SJSA1 (cell line): ENCODE measurements at places on chromosomes 13 and 19. TPM values are rescaled to one million over a fixed set of nuclear protein-coding genes. Genes with fewer than 3 reads are reported as not detected.

- H3K4me3 ChIP-seq = no peak overlapping the region
- no peak overlapping the region for H3K27ac ChIP-seq
These were observed 25.4 kb upstream of the NANOS2 start for GRCh38 chr19:45939792-45940514.

DNA sequence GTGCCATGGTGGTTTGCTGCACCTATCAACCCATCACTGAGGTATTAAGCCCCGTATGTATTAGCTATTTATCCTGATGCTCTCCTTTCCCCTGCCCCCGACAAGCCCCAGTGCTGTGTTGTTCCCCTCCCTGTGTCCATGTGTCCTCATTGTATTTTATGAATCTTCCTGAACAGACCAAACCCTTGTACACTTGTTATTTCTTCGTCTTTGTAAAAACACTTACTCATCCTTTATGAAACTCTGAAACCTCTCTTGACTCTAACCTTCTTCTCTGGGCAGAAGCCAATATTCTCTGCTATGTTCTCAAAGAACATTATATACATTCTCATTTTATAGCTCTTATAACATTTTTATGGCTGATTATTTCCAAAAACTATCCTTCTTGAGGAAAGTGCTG is 746.9 kb downstream of the EFNB2 start:
- no peak for DNase-seq
- H3K36me3 ChIP-seq = no peaks in the 10 kb centered on the region
- H3K27me3 ChIP-seq = no peaks in the 10 kb centered on the region
- no peak overlapping the region for H3K27ac ChIP-seq

DNA sequence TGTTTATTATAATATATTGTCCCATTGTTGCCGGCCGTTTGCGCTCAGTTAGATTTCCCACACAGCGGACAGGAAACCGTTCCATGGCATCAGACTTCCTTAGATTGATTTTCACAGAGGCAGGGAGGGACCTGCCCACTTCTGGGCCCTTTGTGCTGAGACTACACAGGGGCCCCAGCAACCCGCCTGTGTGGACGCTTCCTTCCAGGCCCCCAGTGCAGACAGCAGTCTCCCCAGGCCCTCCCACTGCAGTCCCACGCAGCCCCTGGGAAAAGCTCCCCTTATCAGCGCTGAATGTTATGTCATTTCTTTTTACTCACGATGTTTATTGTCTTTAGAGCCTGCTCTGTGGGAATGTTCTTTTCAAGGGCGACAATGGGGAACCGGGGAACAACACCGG is 351.7 kb upstream of the ARGLU1 start:
- no peaks in the 10 kb centered on the region for H3K36me3 ChIP-seq
- H3K27me3 ChIP-seq = no peaks in the 10 kb centered on the region; the same call in 1 of the 2 replicates
- DNase-seq = no peak
- no peak overlapping the region for H3K4me3 ChIP-seq

Gene ATP8B3
- total RNA-seq = 2.7 and 3.8 TPM in 2 replicates

GRCh38 chr13:35475960-35476943 is at the start of gene MAB21L1:
Gene MAB21L1 (minus strand): TSS chr13:35476689. CDS start chr13:35476138, 551 bp downstream.
- H3K36me3 ChIP-seq = 0 out of 2 replicates have a peak, but pooled peaks cover 4% of the 10 kb centered on the region
- no peaks in the 10 kb centered on the region for H3K4me1 ChIP-seq
- peak; percentile 75 for DNase-seq
- peak within 1 kb of the TSS; percentile 53 for H3K4me3 ChIP-seq
- peak within 1 kb of the TSS; percentile 41 for H3K27ac ChIP-seq

DNA sequence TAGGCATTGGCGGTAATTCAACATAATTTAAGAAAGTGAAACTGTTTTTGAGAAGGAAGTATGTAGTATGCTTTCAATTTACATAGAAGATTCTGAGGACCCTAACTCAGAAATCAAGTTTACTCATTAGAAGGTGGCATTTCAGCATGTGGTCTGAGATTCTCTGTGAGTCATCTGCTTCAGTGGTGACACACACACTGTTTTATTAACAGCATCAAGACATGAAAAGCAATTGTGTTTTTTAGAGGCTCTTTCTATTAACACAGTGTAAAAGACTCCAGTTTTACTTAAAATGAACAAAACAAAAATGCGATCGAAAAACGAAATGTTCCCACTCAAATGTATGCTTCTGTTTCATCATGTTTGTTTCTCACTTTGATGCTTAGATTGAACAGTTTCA is 802.1 kb upstream of the SLITRK6 start:
- H3K27ac ChIP-seq = no peak overlapping the region
- H3K27me3 ChIP-seq = no peaks in the 10 kb centered on the region
- no peak for DNase-seq

Gene ZNF132
- total RNA-seq = 2.8 and 6.0 TPM in 2 replicates

DNA sequence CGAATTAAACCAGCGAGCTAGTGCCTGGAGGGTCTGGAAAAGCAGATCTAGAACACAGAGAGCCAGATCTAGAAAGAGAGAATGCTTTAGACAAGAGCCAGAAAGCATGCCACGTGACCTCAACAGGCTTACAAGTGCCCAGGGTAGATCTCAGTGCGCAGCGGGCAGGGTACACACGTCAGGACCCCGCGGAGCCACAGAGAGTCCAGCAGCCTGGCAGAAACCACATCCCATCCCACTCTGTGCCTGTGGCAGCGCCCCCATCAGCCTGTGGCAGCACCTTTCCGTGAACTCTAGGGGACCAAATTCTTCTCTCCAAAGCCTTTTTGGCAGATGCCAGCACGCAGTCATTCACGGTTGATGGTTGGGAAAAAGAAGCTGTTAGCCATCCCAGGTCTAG is 5.9 kb downstream of the ARHGEF1 start:
- no peak overlapping the region for H3K27ac ChIP-seq
- no peak for DNase-seq
- H3K36me3 ChIP-seq = peaks cover 56% of the 10 kb centered on the region
- no peaks in the 10 kb centered on the region for H3K27me3 ChIP-seq
- H3K4me3 ChIP-seq = no peak overlapping the region

- no peak for DNase-seq
- no peak overlapping the region for H3K4me3 ChIP-seq
- H3K4me1 ChIP-seq = no peaks in the 10 kb centered on the region
These were observed 10.2 kb upstream of the SUPT20H start for GRCh38 chr13:37069597-37070103.

GRCh38 chr13:29743201-29743786 is 107.1 kb downstream of the UBL3 start:
- peak overlapping the region; percentile 50 for H3K27ac ChIP-seq
- peaks cover 29% of the 10 kb centered on the region for H3K4me1 ChIP-seq
- H3K4me3 ChIP-seq = no peak overlapping the region
- H3K36me3 ChIP-seq = no peaks in the 10 kb centered on the region

Gene LSM7
- total RNA-seq = 218 and 270 TPM in 2 replicates

- no peak overlapping the region for H3K27ac ChIP-seq
- H3K4me1 ChIP-seq = peaks cover 19% of the 10 kb centered on the region
- H3K4me3 ChIP-seq = peak overlapping the region; percentile 91
These were observed 1.5 kb downstream of the TCF3 start for GRCh38 chr19:1650650-1651567.

- H3K36me3 ChIP-seq = no peaks in the 10 kb centered on the region
- peak overlapping the region; percentile 51 for H3K4me3 ChIP-seq
- no peaks in the 10 kb centered on the region; the same call in none of the 2 replicates for H3K27me3 ChIP-seq
- 0 out of 2 replicates have a peak overlapping the region, but pooled peaks have one; percentile 23 for H3K27ac ChIP-seq
- no peak for DNase-seq
These were observed 141 bp downstream of the TRPC4 start for GRCh38 chr13:37869506-37869755.

GRCh38 chr19:1590641-1591397 is 1.8 kb downstream of the MBD3 start:
- H3K36me3 ChIP-seq = peaks cover 40% of the 10 kb centered on the region
- no peaks in the 10 kb centered on the region for H3K27me3 ChIP-seq
- peak overlapping the region; percentile 89 for H3K4me3 ChIP-seq
- H3K27ac ChIP-seq = no peak overlapping the region

GRCh38 chr19:35693422-35693821 is 10.9 kb upstream of the ZBTB32 start:
- H3K27me3 ChIP-seq = 0 out of 2 replicates have a peak, but pooled peaks cover 2% of the 10 kb centered on the region
- no peak overlapping the region for H3K4me3 ChIP-seq
- no peaks in the 10 kb centered on the region for H3K36me3 ChIP-seq

DNA sequence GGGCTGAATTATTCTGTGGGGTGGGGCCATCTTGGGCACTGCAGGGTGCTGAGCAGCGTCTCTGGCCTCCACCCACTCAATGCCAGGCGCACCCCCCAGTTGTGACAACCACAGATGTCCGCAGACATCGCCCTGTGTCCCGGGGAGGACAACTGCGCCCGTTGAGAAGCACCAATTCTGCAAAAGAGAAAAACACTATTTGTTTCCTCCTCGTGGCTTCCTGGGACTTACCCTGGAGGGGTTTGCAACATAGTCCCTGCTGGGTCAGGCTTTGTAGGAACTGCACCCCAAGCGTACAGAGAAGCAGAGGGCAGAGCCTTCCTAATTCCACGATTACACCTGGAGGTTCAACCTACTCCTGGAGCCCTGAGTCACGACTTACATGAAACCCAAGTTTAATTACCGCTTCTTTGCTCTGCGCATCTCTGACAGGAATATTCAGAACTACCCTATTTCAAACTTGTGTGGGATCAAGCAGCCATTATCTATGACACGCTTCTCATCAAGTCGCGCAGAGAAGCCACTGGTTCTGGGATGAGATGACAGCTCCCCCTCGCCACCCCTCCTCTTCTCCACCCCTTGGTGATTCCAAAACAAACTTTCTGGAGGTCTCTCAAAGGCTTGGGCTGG is 11.1 kb upstream of the SLC39A3 start:
- H3K27me3 ChIP-seq = no peaks in the 10 kb centered on the region
- DNase-seq = no peak
- H3K4me3 ChIP-seq = no peak overlapping the region
- H3K27ac ChIP-seq = no peak overlapping the region
- H3K4me1 ChIP-seq = no peaks in the 10 kb centered on the region

GRCh38 chr19:5171711-5172110 is 168.9 kb downstream of the PTPRS start:
- DNase-seq = no peak
- H3K27ac ChIP-seq = no peak overlapping the region
- H3K27me3 ChIP-seq = no peaks in the 10 kb centered on the region
- peaks cover 35% of the 10 kb centered on the region for H3K4me1 ChIP-seq

- DNase-seq = no peak
- no peaks in the 10 kb centered on the region for H3K27me3 ChIP-seq
- no peaks in the 10 kb centered on the region for H3K36me3 ChIP-seq
These were observed 85.6 kb downstream of the RXFP2 start for GRCh38 chr13:31824705-31825517.

DNA sequence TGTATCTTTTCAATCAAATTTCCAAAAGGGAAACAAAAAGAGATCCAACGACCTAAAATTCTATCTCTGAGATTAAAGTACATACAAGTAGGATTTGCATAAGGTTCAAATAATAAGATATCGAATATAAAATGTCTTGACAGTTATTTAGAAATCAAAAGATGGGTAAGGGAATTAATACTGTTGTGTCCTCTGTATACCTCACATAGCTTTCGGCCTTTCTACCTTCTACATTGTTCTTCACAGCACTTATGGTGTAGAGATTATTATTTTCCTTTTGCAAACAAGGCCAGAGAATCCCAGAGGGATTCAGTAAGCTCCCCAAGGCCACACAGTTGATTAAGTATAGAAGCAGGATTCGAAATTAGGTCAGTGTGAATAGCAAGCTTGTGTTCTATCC is 403.6 kb downstream of the SPRY2 start:
- 0 out of 2 replicates have a peak, but pooled peaks cover 4% of the 10 kb centered on the region for H3K36me3 ChIP-seq
- H3K27ac ChIP-seq = peak overlapping the region; percentile 98
- H3K4me3 ChIP-seq = no peak overlapping the region
- DNase-seq = no peak
- no peaks in the 10 kb centered on the region for H3K27me3 ChIP-seq

Gene ZNF570
- total RNA-seq = 2.9 and 4.0 TPM in 2 replicates

DNA sequence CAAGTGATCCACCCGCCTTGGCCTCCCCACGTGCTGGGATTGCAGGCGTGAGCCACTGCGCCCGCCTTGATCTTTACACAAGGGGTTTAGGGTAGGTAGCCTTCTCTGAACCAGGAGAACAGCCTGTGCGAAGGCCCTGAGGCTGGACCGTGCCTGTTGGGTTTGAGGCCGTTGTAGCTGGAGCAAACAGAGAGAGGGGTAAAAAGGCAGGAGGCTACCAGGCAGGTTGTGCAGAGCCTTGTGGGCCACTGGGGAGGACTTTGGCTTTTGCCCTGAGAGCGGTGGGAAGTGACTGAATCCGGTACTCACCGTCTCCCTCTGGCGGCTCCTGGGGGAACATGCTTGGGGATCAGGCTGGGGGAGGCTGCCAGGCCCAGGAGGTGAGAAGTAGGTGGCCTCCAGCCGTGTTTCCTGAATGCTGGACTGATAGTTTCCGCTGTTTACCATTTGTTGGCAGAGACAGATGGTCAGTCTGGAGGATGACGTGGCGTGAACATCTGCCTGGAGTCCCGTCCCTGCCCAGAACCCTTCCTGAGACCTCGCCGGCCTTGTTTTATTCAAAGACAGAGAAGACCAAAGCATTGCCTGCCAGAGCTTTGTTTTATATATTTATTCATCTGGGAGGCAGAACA is 24.6 kb downstream of the SPC24 start:
- no peak overlapping the region for H3K27ac ChIP-seq
- DNase-seq = peak; percentile 88
- peaks cover 17% of the 10 kb centered on the region for H3K4me1 ChIP-seq
- H3K4me3 ChIP-seq = no peak overlapping the region
- H3K27me3 ChIP-seq = no peaks in the 10 kb centered on the region
- peaks cover 78% of the 10 kb centered on the region for H3K36me3 ChIP-seq

Gene ZNF835
- total RNA-seq = not detected in 2 replicates

Gene FXYD1
- not detected in 2 replicates for total RNA-seq

DNA sequence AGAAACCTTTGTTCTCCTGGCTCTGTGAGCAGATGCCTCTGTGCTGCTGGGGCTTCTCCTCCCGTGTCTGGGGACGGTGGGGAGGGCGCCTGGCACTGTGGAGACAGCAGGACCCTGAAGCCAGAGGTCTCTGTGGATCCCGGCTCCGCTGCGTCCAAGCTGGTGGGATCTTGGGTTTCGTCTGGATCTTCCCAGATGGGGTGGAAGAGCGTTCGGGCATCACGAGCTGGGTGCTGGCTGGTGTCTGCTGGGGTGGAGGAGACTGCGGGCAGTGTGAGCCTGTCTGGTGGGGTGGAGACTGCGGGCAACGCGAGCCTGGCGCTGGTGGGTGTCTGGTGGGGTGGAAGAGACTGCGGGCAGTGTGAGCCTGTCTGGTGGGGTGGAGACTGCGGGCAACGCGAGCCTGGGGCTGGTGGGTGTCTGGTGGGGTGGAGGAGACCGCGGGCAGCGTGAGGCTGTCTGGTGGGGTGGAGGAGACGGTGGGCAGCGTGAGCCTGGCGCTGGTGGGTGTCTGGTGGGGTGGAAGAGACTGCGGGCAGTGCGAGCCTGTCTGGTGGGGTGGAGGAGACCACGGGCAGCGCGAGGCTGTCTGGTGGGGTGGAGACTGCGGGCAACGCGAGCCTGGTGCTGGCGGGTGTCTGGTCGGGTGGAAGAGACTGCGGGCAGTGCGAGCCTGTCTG is 5.6 kb downstream of the TEX29 start:
- H3K27ac ChIP-seq = no peak overlapping the region
- peak; percentile 60 for DNase-seq
- H3K27me3 ChIP-seq = peaks cover 74% of the 10 kb centered on the region
- no peaks in the 10 kb centered on the region for H3K36me3 ChIP-seq
